ENCODE measurements at places on chromosomes 3 and 15.

DNA sequence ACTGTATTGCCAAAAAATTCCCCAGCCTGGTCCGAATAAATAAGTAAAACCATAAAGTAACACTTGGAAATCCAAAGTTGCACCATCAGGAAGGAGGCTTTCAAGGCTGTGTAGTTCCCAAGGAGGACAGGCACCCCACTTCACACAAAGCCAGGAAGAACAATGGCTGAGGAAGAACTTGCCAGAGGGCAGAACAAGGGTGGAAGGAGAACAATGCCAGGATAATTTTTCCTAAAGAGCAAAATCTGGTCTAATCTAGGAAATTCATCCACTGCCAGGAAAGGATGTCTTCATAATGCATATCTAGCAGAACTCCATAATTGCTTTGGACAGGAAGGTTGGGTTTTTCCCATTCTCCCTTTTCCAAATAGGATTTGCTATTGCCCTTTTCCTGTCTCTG is 15.7 kb upstream of the ARID3B start:
- no peak for DNase-seq

DNA sequence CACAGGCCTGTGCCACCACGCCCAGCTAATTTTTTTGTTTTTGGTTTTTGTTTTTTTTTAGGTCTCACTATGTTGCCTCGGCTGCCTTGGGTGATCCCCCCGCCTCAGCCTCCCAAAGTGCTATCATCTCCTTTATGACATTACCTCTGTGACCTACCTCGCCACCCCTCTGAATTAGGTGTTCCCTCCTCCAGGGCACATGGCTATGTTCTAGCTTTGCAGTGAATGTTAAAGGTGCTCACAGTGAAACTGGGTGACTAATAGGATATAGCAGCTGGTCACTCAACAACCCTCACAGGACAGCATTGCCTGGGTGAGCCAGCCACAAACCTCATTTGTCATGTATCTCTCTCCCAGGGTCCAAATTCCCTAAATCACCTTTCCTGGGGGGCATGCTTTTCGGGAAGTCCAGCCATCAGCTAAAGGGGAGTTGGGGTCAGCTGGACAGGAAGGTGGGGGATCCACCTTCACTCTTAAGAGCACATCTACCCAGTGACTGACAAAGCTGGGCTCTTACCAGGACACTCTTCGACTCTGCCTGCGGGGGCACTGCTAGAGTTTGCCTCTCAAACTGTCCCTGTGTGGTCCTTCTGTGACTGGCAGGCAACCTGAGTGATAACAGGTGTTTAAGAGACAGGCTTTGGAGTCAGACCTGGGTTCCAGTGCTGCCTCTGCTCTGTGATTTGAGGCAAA is 1.6 kb upstream of the TTLL3 start:
- no peak for DNase-seq

DNA sequence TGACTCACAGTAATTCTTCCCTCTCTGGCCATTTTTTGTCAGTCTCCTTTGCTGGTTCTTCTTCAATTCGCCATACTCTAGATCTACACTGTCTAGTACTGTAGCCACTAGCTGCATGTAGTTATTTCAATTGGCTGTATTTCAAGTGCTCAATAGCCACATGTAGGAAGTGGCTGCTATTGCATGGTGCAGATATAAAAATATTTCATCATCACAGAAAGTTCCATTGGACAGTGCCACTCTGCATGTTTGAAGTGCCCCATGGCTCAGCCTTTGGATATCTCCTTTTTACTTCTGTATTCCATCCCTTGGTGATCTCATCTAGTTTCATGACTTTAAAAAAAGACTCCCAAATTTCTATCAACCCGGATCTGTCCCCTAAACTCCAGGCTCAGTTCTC is 22.1 kb downstream of the PPP2R3A start:
- no peak for DNase-seq

- DNase-seq, result no peak
These were observed 590.1 kb downstream of the UNC13C start for GRCh38 chr15:54568381-54568780.

GRCh38 chr3:132545471-132545870 is 51.6 kb upstream of the ACKR4 start:
- DNase-seq, result no peak

GRCh38 chr3:113450911-113451310 is 9.6 kb upstream of the CFAP44 start:
- DNase-seq, result peak; percentile 23

- no peak for DNase-seq
These were observed 63.1 kb downstream of the FOXP1 start for GRCh38 chr3:71520161-71521020.

DNA sequence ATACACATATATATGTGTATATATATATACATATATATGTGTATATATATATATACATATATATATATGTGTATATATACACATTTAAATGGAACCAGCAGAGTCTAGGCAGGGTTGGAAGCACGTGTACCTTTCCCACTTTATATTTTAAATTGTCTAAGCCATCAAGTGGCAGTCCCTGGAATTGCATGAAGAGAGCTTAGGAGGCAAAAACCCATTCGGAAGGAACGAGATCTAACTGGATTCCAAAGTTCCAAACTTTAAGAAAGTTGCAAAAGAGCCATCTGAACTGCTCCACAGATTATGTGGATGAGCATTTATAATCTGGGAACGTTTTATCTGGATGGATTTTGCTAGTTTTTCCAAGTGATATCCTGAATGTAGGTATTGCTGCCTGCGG is 186.5 kb downstream of the FOXP1 start:
- DNase-seq, result no peak

DNA sequence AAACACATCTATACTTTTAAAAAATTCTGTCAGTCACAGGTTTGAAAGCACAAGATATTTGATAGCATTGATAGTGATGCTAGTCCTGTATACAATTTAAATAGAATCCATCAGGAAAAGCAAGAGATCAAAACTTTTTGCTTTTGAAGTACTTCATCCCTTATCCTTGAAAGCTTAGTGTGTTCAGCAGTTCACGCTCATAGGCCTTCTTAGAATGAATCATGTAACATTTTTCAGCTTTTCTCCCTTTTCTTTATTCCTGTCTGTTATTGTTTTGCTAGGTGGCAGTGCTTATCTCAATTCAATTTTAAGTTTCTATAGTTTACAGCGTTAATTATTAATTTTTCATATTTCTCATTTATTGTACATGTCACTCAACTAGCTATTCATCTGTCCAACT is 69.1 kb downstream of the FGF7 start:
- no peak for DNase-seq

DNA sequence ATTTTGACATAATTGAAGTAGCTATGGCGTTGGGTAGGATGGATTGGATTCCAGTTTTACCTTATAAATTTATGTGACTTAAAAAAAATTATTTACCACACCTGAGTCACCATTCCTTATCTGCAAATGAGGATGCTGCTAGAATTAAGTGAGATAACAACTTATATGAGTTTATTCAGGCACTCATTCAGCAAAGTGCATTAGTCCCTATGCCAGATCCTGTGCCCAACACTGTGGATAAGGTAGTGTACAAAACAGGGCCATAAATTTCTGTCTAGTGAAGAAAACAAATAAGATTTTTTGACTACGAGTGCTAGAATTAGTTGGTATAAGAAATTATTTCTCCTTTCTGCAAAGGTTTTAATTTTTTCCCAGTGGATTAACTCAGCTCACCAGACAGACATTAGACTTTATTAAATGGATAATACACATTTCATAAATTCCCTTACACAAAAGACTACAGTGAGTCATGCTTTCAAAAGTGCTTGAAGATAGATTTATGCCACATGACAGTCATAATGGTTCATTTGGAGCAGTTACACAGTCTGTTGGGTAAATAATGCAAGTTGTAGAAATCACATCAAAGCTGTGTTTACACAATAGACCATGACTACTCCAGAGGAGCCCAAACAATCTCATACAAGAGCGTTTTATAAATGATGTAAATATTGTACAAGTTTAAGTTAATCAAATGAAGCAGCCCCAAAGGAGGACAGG is 129.9 kb upstream of the TGFBR2 start:
- no peak for DNase-seq

GRCh38 chr3:144643771-144644198 is 672.2 kb downstream of the DIPK2A start:
- no peak for DNase-seq

DNA sequence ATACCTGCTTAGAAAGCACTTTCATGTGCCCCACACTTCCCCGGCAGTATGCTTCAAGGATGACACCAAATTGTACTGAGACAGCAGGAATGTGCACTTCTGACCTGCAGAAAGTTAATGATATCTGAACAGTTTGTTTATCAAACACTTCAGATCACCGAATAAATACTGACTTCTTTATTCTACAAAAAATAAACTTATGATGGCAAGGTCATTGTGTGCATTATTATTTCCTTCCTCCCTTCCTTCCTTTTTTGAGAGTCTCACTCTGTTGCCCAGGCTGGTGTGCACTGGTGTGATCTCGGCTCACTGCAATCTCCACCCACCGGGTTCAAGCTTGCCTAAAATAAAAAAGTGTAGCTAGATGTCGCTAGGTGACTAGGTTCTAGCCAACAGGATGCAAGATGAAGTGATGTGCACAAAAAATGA is 80.3 kb downstream of the FAIM start:
- no peak for DNase-seq

- no peak for DNase-seq
These were observed 50.7 kb downstream of the ADAMTS17 start for GRCh38 chr15:100291106-100291505.

- no peak for DNase-seq
These were observed 62.6 kb downstream of the SMAD3 start for GRCh38 chr15:67127965-67128364.

DNA sequence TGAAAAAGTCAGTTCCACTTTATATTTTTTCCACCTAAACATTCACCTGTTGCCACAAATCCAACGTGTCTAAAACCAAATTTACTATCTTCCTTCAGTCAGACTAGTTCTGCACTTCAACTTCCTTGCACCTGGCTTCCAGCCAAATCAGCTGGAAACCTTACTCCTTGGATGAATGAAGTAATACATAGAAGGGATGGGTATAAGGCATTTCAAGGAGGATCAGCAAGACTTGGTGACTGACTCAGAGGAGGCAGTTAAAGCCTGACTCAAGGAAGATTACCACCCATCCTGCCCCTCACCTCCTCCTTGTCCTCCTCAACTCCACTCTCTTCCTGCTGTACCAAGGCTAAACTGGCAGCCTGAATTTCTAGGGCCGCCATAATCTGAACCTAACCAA is 37.1 kb downstream of the QTRT2 start:
- no peak for DNase-seq

- no peak for DNase-seq
These were observed 641.5 kb downstream of the PLOD2 start for GRCh38 chr3:145519398-145520047.

DNA sequence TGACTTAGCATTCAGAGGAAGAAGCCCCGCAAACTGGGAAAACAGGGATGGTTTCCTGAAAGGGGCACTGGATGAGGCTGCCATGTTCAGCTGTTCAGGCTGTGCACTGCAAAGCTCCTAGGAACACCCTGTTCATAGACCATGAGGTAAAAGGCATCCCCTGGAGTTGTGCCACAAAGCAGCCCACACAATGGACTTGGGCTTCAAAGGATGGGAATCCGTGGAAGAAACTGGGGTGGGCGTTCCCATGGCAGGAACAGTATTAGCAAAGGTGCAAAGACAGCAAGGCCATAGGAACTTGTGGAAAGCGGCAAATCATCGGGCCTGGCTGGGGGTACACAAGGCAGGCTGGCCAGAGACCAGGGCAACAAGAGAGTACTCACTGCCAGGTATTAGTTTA is 8.9 kb downstream of the OXTR start:
- DNase-seq, result no peak

- peak; percentile 41 for DNase-seq
These were observed 199.6 kb downstream of the ATP10A start for GRCh38 chr15:25663515-25663914.

DNA sequence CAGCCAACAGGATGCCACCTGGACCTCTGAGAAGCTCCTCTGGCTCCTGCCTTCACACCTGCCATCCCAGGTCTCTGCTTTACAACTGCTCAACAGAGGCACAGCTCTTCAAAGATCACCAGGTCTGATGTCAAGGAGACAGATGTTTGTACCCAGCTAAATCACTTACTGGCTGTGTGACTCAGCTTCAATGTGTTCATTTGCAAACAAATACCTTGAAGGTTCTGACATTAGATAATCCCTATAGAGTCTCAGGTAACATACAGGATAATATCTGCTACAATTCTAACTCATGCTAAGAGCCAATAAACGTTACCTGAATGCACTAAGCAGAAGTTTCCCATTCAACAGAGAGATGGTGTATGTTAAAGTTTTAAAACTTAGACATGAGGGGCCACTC is 163.4 kb upstream of the IGF1R start:
- DNase-seq, result no peak

- no peak for DNase-seq
These were observed 6.8 kb downstream of the GATM start for GRCh38 chr15:45371546-45371945.

DNA sequence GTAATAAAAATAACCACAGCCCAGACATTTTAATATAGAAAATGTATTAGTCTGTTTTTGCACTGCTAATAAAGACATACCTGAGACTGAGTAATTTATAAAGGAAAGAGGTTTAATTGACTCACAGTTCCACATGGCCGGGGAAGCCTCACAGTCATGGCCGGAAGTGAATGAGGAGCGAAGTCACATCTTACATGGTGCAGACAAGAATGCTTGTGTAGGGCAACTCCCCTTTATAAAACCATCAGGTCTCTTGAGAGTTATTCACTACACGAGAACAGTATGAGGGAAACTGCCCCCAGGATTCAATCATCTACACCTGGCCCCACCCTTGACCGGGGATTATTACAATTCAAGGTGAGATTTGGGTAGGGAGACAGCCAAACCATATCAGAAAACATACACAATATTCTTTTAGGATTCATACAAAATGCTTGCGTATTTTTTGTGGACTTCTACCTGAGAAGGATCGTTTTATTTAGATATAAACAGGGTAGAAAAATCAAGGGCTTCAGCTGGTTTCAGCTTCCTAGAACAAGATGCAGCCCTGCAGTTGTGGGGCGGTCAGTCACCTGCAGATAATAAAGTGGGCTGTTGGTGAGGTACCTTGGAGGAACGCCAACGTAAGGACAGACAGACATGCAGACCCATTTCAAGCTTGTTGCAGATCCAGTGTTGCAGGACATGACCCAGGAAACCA is 101.9 kb downstream of the TNIK start:
- no peak for DNase-seq

DNA sequence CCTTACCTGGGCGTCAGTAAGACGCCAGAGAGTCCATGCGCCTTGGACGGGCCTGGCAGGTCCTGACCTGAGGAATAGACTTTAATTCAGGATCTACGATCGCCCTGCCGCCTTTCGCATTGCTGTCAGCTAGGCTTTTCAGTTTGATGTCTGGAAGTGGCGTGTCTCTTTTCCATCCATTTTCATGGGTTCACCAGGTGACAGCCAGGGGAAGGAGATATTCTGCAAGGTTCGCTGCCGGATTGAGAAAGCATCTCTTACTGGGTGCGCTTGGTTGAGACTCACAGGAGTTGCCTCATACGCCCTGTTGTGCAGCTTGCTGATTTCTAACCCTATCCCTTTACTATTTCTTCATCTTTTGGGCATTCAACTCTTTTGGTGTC is 7.4 kb downstream of the EPHA3 start:
- no peak for DNase-seq

- DNase-seq, result no peak
These were observed 204.9 kb downstream of the KLHL25 start for GRCh38 chr15:85589851-85590250.

Measured in NCI-H524 treated with DMSO at 0.1 percent for 48 hours (cell line).